Kidney epithelial cell (primary cell): ENCODE measurements at places on chromosomes 12 and 14. TPM values are rescaled to one million over a fixed set of nuclear protein-coding genes. Genes with fewer than 3 reads are reported as not detected.

DNA sequence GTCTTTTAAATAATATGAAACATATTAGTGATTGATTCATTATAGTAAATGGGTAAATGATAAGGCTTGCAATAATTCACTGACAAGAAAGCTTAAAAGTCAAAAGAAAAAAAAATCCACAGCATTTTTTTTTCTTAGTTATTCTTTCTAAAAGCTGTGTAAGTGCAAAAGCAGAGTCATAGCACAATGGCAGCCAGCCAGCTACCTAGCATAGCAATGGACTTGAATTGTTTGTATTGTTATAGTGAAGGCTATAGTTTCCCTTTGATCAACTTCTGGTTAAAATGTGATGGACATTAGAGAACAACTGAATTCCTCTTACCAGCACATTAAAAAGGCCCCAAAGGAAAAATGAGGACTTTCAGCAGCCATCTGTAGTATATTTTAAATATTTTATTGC lies 232.1 kb downstream of the NAV3 start:
- peak; percentile 35 for DNase-seq

Gene CLEC4D
- not detected in 2 replicates for total RNA-seq

DNA sequence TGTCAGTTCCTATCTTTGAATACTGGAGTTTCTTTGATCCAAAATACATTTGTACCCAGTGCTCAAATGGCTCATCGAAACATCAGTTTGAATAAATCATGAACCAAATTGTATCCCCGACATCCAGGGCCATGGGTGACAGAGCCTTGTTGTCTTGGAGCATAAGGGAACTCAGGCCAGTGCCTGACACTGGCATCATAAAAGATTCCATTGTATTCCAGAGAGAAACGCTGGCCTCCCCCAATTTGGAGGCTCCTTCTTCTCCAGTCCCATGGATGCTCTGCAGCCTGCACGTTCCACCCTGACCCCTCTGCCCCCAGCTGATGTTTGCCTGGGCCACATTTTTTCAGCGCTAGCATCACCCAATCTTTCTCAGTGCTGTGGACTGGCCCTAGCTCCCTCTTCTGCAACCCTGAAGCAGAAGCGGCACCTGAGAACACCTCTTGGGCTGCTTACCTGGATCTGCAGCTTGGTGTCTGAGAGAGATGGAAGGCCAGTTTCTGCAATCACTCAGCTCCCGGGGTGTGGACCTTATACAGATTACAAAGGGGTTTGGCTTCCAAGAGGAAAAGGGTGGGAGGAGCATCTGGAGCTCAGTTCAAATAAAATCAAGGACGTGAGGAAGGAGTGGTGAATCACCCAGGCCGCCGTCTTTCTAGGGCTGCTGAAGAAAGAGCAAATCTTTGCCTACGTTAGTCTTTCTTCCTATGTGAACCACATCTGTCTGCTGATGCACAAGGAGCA lies at the start of gene RNASE1:
RNASE1 (minus strand) TSS at position 504 of the 744 bp plus-strand sequence. CDS start 776 bp downstream, outside the sequence.
- no peak for DNase-seq

GRCh38 chr14:61746881-61747280 lies 15.3 kb upstream of the SNAPC1 start:
- DNase-seq = no peak

DNA sequence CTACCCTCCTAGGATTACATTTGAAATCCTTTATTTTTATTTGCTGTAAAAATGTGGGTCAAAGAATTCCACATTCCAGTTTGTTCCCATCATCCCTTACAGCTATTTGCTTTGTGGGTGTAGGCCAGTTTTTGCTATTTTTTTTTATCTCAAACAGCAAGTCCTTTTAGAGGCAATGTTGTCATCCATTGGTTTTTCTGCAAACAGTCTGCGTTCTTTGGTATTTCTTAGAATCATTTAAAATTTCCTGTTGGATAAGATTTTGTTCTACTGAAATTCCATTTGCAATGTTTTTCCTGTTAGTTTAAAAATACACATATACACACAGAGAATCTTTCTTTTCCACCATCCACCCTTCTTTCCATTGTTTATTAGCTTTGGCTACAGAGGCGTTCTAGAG lies 53.3 kb upstream of the STK38L start:
- no peak for DNase-seq

GRCh38 chr12:24709216-24709615 lies 239.7 kb downstream of the BCAT1 start:
- DNase-seq = no peak

DNA sequence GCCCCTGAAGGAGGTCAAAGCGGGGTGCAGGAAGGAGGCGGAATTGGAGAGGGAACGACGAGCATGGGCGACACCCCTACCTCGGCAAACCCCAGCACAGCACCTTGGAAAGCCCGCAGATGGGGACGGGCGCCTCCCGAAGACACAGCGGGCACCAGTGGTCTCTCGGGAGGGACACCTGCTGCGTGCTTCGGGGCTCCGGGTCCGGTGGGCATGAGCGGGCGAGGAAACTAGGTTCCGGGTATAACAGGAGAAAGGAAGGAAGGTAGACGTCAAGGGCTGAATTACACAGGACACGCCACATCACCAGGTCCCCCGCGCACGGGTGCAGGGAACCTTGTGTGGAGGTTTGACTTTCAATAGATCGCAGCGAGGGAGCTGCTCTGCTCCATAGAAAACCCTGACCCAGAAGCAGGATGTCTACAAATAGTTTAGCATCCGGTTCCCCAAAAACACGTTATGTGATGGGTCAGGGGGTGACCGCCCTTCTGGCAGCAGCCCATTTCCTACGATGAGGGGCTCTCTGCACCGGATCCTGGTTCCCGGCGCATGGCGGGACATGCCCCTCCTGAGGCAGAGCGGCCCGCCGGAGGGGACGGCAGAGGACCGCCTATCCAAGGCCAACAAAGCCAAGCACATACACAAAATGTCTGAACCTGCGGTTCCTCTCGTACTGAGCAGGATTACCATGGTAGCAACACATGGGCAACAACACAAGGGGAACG lies 196.9 kb downstream of the ALG10 start:
- no peak for DNase-seq

DNA sequence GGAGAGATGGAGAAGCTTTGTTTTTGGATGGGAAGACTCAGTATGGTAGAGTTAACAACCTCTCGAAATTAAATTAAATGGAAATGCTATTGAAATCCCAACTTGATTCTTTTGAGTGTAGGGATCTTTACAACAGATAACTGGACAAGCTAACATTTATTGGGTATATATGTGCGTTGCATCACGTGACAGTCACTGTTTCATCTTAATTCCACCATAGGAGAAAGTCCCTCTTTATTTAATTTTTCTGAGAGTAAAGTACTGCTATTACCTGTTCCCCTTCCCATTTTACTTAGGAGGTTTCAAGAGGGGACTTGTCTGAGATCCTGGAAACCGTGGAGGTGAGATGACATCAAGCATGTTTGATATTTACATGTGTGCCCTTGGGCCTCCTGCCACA lies 11.1 kb upstream of the DAO start:
- no peak for DNase-seq

GRCh38 chr14:20461225-20462141 lies at the start of gene PIP4P1:
Gene PIP4P1 (minus strand): TSS chr14:20461434. CDS start chr14:20461325, 109 bp downstream.
- DNase-seq = peak; percentile 100

- no peak for DNase-seq
These were observed 7.4 kb downstream of the NKX2-1 start for GRCh38 chr14:36512585-36513003.

DNA sequence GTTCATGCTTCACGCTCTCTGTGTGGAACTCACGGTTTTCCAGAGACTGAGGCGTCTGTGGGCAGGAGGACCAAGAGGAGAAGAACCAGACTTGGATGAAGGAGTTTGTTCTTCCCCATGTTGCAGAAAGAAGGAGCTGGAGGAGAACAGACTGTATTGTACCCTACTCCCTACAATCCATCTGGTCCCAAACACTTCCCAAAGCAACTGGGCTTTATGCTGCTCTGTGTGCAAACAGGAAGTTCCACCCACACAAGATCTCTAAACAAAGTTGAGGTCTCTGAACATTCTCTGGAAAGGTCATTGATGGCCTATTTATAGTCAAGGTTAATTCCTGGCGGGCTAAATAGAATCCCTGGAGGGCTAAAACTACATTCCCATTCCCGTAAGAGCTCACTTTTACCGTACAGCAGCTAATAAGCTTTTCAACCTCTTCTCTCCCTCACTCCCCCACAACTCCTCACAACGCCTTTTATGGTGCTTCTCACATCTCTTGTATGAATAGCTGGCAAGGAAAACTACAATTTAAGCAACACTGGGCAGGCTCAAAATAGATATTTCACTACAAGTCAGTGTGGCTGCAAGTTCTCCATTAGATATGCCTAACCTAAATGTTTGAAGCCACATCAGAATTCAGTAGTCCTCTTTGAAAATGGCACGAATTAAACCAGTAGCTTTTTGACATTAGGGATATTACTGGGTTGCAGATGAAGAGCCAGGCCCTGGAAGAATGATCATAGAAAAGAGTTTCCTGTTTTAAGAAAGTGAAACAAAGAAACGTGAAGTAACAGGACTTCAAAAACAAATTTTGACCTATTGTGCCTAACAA lies at the start of gene A2M:
A2M (minus strand) TSS at position 189 of the 829 bp plus-strand sequence; CDS start at position 119, 70 bp downstream.
- DNase-seq = no peak

DNA sequence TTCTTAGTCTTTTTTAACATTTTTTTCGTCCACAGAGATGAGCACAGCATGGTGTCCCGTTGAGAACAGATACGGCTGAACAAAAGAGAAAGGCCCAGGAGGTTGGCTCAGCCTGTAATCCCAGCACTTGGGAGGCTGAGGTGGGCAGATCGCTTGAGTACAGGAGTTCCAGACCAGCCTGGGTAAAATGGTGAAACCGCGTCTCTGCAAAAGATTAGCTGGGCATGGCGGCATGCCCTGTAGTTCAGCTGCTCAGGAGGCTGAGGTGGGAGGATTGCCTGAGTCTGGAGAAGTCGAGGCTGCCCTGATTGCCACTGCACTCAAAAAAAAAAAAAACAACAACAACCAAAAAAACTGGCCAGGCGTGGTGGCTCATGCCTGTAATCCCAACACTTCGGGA lies 5.9 kb upstream of the EP400 start:
- no peak for DNase-seq

DNA sequence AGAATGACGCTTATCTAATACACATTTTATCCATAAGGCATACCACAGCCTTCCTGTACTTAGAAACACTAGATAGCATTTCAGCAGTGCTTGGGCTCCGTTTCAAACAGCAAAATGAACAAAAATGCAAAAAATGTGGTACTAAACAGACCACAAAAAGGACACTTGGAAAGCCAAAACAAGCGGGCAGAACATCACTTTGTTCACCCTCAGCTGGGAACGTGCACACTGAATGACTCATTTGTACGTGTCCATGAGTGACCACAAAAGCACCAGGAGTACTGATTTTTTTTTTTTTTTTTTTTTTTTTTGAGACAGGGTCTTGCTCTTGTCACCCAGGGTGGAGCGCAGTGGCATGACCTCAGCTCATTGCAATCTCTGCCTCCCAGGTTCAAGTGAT lies 8.9 kb upstream of the FOXN3 start:
- peak; percentile 96 for DNase-seq

- no peak for DNase-seq
These were observed 25.0 kb downstream of the GOLGA5 start for GRCh38 chr14:92819011-92819597.

DNA sequence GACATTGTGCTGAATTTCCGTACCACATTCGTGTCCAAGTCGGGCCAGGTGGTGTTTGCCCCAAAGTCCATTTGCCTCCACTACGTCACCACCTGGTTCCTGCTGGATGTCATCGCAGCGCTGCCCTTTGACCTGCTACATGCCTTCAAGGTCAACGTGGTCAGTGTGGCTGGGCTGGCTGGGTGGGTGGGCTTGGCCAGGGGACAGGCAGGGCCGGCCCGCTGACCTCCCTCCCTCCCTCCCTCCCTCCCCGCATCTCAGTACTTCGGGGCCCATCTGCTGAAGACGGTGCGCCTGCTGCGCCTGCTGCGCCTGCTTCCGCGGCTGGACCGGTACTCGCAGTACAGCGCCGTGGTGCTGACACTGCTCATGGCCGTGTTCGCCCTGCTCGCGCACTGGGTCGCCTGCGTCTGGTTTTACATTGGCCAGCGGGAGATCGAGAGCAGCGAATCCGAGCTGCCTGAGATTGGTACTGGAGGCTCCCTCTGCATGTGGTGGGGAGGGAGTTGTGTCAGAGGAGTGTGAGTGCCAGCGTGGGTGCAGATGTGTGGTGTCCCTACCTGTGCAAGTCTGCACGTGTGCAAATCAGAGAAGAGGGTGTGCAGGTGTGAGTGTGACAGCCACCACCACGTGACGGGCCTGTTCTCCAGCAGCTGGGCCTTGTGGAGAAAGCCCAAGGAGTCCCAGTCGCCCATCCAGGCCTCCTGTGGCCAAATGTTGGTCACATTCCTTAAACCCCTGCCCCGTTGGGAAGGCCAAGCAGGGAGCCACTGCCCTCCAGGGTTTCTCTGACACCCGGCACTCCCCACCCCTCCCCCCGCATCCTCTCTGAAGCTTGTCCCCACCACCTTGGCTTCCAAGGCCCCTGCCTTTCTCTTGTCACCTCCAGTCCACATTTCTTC lies 5.3 kb downstream of the KCNH3 start:
- DNase-seq = no peak

DNA sequence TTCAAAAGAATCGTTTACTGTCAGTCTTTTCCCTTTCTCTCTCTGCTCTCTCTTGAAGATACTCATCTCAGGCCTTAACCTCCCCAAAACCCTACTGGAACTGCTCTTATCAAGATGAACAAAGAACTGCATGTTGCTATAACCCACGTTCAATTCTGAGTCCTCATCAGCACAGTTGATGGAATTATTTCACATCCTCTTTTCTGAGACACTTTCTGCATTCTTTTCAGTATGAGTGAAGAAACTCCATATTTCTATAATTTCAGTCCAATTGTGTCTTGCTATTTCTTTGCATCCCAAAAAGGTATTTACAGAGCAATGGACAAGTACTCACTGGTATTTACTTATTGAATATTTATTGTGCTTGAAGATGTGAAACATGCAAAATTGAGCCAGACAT lies 160.1 kb upstream of the CPNE8 start:
- DNase-seq = no peak

- no peak for DNase-seq
These were observed 9.2 kb upstream of the TIGAR start for GRCh38 chr12:4311776-4312175.

DNA sequence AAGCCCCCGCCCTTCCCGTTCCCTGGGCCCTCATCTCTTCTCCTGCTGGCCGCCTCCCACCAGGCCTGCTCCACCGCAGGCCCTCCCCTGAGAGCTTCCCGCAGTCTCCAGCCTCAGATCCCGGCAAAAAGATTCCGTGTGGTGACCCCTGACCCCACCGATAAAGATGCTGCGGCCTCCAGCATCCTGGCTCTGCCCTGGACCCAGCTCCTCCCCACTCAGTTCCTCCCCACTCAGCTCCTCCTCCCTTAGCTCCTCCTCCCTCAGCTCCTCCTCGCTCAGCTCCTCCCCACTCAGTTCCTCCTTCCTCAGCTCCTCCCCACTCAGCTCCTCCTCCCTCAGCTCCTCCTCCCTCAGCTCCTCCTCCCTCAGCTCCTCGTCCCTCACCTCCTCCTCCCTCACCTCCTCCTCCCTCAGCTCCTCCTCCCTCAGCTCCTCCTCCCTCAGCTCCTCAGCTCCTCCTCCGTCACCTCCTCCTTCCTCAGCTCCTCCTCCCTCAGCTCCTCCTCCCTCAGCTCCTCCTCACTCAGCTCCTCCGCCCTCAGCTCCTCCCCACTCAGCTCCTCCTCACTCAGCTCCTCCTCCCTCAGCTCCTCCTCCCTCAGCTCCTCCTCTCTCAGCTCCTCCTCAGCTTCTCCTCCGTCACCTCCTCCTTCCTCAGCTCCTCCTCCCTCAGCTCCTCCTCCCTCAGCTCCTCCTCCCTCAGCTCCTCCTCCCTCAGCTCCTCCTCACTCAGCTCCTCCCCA lies 17.0 kb downstream of the NOC4L start:
- DNase-seq = no peak
